ENCODE measurements at places on chromosomes 5 and 9.

- no peak for DNase-seq
These were observed 8.6 kb downstream of the KCTD16 start for GRCh38 chr5:144179226-144179625.

DNA sequence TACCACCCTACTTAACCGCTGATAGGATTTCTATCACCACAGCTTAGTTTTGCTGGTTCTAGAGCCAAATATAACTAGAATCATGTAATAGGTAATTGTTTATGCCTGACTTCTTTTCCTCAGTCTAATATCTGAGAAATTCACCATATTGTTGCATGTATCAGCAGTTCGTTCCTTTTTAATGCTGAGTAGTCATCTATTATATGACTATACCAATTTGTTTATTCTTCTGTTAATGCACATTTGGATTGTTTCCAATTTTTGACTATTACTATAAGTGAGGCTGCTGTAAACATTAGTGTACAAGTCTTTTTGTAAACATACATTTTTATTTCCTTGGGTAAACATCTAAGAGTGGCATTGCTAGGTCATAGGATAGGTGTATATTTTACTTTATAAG, 25.9 kb downstream of the CSNK1G3 start:
- DNase-seq = no peak

- no peak for DNase-seq
These were observed 131.4 kb downstream of the OXCT1 start for GRCh38 chr5:41738710-41739354.

DNA sequence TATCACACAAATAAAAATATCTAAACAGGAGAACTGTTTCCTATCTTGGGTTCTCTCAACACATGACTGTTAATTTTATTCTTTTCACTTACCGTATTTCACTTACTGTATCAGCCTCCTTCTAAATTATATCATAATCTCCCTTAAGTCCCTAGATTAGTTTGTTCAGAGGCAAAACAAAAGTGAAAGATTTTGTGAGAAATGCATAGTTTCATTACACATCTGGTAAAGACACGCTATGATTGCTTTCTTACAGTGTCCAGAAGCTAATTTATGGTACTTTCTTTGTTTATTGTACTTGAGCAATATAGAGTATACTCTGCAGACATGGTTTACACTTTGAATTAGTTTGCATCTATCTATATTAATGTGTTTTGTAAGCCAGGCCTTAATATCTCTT, 159.7 kb upstream of the TLX3 start:
- no peak for DNase-seq

All from lung microvascular endothelial cell (primary cell).